ENCODE measurements at places on chromosomes 7 and 10.

DNA sequence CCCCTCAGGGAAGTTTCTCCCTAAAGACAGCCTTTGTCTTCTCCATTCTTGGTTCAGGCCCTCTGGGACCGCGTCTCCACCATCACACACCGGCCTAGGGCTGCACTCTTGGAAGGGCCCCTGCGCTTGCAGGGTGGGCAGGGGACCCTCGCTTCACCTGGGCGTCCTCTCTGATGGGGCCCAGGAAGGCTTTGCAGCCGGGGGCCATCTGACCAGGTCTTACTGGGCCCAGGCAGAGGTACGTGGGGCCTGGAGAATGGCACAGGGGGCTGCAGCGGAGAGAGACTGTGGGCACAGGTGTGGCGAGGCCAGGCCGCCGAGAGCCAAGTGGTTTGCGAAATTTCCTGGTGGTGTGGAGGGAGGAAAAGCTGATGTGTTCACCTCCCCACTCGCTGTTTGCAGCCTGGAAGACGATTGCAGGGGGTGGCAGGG is 44.4 kb downstream of the ALOX5 start:
- DNase-seq, result no peak

GRCh38 chr7:88278881-88279280 is 27.8 kb downstream of the STEAP4 start:
- no peak for DNase-seq

GRCh38 chr7:3070908-3071307 is 27.2 kb upstream of the CARD11 start:
- no peak for DNase-seq

- DNase-seq, result no peak
Measured at GRCh38 chr7:129450295-129450694, 16.1 kb downstream of the STRIP2 start.

- no peak for DNase-seq
Measured at GRCh38 chr10:46522295-46523118, 34.0 kb downstream of the GPRIN2 start.

GRCh38 chr10:114491933-114492332 is 87.6 kb upstream of the AFAP1L2 start:
- DNase-seq, result no peak

DNA sequence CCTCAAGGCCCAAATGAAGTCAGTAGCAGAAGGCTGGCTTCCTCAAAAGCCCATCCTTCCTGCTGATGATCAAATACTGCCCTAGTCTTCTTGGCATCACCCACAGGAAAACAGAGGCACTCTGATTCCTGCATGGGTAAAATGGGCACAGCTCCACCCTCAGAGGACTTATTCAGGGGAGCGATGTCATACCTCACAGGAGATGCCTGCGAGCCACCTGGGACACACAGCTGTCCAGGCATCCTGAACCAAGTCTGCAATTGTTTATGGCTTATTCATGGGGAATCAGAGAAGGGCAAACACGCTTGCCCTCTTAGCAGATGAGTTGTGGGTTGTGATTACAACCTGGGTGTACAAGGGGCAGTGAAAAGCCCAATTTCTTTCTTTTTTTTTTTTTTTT is 22.0 kb upstream of the LMTK2 start:
- DNase-seq, result no peak

DNA sequence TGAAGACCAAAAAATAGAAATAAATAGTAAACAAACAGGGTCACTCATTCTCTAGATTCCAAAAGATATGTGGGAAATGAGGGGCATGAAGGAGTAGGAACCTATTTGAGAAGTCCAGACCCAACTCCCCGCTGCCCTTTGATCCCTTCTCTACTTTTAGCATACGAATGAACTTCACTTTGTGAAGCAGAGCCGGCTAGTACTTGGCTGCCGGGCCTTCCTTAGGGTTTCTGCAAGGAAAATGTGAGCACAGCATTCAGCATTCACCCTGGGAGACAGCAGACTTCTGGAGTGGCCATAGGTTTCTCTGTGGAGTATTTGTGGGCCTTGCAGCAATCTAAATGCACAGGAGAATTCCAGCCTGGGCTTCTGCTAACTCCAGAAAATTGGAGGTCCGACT is 76.3 kb upstream of the PRKAR2B start:
- DNase-seq, result no peak

GRCh38 chr10:46290101-46290886 is 3.5 kb downstream of the ANTXRL start:
- no peak for DNase-seq

- peak; percentile 30 for DNase-seq
Measured at GRCh38 chr10:71191551-71192076, 20.8 kb upstream of the UNC5B start.

DNA sequence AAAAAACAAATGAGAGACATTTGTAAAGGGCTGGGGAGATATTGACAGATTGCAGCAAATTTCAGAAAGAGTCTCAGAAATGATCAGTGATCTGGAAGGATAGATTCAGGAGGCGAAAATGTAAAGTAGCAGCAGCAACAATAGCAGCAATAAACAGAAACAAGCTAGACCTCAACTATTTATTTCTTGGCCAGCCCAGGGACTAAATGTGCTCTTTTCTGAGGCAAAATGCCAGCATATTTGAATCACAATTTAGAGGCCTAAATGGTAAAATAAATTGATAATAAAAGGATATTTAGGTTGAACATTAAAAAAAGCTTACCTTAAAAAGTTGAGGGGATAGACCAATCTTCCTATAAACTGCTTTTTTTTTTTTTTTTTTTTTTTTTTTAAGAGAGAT is 134.6 kb upstream of the ITGB1 start:
- no peak for DNase-seq

GRCh38 chr7:82778021-82778420 is 334.4 kb upstream of the CACNA2D1 start:
- DNase-seq, result no peak

DNA sequence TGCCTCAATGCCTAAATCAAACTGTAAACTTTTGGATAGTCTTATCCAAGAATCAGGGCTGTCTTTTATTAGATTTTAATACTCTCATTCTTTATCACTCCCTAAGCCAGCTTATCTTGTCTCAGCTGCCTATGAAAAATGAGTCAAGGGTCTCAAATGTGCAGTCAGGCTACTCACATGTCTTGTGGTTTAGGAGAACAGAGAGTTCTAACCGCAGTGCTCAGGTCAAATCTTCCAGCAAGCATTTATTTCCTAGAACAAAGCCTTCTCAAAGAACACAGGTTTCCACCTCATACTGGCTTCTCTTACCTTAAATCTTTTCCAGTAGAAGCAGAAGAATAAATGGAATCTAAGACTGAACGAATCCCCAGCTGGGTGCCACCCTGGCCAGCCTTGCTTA is 23.5 kb downstream of the HTR5A start:
- DNase-seq, result no peak
